ENCODE measurements at places on chromosomes 2 and 18.

- no peak for DNase-seq
Measured at GRCh38 chr2:12502759-12503158, 214.0 kb upstream of the TRIB2 start.

DNA sequence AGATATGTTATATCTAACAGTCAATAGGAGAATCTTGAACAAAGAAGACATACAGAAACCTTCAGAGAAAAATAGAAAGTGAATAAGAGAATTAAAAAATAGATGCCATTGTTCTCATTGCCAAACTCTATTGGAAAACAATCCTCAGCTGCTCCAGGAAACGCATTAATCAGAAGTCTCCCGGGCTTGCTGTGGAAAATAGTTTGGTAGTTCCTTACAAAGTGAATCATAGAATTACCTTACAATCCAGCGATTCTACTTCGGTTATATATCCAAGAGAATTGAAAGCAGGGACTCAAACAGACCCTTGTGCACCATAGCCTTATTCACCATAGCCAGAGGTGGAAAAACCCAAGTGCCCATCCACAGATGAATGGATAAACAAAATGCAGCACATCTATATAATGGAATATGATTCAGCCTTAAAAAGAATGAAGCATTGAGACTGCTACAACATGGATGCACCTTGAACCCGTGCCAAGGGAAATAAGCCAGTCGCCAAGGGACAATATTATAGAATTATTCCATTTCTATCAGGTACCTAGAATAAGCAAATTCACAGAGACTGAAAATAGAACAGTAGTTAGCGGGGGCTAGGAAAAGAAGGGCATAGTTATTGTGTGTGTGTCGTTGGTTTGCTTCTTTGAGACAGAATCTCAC, 21.9 kb upstream of the CHRNA1 start:
- DNase-seq = no peak

DNA sequence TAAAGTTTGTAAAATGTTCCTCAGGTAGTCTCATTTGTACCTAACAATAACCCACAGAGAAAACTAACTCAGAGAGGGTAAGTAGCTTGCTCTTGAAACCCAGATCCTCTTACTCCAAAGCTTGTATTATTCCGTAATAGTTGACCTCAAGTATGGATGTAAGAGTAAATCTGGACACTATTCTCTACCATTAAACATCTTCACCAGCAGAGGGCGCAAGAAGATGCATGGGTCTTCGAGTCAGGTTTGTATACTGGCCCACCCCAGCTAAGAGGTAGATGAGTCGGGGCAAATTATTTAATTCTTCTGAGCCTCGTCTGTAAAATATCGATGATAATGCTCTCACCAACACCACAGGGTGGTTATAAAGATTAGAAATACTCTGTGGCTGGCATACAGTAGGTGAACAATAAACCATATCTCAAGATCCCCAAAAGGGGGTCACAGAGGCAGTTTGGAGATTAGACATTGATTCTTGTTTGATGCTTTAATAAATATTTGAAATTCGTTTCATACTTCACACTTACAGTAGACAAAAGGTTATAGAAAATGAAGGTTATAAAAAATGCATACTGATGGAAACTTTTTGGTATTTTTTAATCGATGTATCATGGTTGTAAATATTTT, 3.5 kb upstream of the CABLES1 start:
- DNase-seq = peak; percentile 21

DNA sequence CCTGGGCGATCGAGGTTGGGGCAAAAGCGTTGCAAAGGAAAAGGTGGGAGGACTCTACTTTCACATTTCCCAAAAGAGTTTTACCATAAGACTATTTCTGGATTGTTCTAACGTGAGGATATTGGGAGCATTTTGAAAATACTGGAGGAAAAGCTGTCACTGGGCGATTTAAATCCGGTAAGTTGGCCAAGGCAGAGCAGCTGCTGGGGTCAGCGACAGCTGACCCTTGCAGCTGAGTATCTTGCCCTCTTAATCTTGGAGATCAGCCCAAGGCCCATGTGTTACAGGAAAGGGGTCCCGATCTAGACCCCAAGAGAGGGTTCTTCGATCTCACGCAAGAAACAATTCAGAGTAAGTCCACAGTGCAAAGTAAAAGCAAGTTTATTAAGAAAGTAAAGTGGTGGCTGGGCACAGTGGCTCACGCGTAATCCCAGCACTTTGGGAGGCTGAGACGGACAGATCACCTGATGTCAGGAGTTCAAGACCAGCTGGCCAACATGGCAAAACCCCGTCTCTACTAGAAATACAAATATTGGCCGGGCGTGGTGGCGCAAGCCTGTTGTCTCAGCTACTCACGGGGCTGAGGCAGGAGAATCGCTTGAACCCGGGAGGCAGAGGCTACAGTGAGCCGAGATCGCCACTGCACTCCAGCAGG, 964 bp upstream of the ST3GAL5 start:
- no peak for DNase-seq

DNA sequence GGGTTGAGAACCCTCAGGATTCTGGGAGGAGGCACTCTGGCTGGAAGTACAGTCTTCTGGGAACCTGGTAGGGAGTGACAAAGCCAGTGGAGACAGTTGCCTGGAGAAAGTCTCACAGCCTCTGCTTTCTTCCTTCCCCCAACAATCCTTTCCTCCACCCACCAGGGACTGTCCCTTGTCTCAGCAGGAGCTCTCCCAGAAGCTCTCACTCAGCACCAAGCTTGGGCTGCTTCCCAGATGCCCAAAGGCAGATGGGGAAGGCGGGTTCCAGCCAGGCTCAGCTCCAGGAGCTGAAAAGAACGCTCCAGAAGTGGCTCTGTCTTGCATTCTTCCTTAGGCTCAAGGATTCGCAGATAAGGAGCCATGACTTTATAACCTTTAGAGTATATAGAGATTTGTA, 7.6 kb upstream of the NAGK start:
- no peak for DNase-seq

GRCh38 chr2:27736031-27736889, 35.3 kb upstream of the MRPL33 start:
- DNase-seq = no peak

DNA sequence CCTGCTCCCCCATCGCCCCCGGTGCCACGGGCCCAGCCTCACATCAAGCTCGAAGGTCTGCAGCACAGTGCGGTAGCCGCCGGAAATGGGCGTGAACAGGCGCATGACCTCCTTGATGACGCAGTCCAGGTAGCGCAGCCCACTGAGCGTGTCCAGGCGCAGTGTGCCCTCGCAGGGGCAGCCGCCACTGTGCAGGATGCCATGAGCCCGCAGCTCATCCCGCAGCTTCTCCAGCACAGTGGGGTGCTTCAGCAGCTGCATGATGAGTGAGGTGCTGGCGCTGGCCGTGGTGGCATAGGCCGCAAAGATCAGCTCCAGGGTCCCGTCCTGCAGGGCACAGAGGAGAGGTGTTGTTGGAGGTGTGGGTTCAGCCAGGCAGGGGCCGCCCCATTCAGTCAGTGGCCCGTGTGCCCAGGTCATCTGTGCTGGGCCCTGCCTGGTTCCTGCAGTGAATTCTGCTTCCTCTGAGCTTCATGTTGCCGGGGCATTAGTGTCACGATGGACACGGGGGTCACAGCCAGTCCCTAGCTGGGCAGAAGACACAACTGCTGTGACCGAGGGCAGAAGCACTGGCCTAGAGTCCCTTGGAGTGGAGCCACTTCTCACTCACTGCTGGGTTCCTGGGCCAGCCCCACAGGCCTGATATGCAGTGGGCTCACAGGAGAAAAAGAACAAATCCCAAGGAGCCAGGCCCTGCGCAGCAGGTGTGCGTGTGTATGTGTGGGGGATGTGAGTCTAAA, 14.5 kb downstream of the CYP26B1 start:
- no peak for DNase-seq

DNA sequence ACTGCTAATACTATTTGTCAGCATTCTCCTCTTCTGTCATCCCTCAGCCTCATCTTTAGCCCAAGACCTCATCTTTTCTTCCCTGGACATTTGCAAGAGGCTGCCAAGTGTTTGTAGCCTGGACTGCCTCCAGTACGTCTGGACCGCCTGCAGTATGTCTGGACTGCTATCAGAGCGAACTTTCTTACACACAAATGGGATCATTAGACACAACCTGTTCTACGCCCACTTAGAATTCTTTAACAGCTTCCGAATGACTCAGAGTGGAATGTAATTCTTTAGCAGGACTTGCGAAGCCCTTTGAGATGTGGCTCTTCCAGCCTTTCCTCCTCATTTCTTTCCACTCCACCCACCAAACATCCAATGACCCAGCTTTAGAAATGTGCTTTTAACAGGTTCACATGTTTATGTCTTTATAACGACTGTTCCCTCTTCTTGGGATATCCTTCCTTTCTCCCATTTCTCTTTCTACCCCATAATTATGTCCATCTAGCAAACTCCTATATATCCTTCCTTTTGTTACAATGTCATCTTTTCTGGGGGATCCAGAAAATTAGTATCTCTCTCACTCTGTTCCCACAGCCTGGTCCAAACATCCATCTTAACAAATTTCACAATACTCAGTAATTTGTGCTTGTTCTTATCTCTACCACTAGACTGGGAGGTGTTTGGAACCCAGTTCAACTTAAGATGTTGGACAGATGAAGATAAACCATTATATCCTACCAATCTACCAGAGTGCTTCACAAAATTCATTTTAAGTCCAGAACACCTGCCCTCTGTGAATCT, 171.3 kb upstream of the PGAP1 start:
- no peak for DNase-seq

DNA sequence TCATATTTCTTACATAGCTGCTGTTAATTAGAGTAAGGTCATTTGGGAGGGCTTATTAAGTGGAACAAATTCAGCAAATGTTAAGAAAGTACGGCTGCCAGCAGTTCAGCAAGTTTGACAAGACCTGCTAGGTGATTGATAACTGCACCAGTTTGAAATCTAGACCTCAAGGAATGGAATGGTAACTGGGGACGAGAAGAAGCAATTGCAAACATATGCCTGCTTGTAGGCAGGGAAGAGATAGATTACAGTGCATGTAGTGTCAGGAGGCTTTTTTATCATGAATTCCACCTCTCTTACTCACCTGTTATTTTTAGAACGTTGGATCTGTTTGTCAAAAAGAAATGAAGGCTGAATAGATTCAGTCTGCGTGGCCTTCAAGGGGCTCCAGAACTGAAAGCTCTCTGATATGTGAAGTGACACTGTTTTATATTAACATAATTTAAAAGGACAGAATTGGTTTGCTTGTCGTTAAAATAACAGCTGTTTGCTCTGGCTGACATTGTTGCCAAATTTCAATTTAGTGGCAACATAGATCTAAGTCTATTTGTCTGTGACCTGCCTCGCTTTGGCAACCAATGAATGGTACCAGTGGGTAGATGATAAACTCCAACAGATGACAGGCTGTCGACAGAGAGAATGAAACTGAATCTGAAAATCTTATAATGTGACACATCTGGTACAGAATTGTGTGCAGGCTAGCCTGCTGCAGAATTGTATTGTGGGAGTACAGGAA, 199.3 kb downstream of the ZNF407 start:
- DNase-seq = no peak

GRCh38 chr2:210519594-210519993, 36.8 kb upstream of the CPS1 start:
- no peak for DNase-seq

GRCh38 chr2:173104156-173104555, 28.5 kb downstream of the MAP3K20 start:
- no peak for DNase-seq

DNA sequence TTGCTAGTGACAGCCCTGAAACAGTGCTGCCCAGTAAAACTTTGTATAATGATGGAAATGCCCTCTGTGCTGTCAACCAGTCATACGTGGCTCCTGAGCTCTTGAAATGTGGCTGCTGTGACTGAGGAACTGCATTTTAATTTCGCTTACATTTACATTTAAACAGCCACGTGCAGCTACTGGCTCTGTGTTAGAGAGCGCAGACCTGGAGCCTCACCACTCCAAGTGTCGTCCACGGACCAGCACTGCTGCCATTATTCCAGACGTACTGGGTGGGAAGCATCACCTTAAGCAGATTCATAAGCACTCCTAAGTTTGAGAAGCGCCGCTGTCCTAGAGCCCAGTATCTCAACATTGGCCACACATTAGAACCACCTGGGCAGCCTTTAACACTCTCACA, 77.0 kb upstream of the MGAT4A start:
- DNase-seq = no peak

- no peak for DNase-seq
Measured at GRCh38 chr2:171524018-171524401, 1.7 kb downstream of the CYBRD1 start.

DNA sequence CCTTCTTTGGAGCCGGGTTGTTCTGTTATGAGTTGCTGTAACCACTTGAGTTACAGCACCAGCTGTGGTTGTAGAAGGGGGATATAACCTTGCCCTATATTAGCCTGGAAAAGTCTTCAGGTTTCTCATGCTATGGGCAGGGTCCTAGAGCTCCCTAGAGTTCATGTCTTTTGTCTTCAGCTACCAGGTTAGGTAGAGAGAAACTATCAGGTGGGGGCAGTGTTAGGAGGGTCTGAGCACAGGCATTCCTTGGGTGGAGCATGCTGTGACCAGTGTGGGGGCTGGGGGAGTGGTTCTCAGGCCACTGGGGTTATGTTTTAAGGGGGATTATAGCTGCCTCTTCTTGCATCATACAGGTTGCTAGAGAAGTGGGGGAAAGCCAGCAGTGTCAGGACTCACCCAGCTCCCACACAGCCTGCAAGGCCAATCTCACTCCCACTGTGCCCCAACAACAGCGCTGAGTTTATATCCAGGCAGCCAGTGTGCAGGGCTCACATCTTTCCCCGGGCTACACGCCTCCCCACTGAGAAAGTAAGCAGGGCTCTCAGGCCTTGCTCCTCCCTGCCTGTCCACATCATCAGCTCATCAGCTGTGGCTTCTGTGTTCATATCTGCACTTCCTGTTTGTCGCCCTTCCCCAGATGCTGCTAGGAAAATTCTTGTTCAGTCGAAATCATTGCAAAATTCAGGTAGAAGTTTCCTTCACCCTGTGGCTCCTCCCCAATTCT, 133.8 kb upstream of the NRXN1 start:
- no peak for DNase-seq

GRCh38 chr18:63987743-63988142, 17.9 kb downstream of the SERPINB8 start:
- DNase-seq = no peak

DNA sequence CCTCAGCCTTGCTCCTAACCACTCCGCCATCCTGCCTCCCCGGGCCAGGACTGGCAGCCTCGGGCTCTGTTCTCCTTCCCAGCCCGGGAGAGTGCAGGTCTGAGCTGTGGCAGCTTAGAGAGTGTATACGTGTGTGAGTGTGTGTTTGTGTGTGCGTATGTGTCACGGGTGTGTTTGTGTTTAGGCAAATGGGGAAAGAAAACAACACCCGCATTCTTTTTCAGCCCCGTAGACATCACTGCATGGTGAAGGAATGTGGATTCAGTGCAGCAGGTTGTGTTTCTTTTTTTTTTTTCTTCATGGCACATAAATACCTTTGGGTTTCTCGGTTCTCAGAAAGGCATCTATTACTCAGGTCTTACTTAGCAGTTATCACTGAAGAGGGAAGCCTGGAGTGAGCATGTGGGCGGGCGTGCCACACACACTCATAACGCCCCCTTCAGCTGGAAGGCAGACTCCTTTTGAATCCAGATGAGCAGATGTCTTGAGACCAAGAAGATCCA, 44.2 kb downstream of the GLI2 start:
- DNase-seq = no peak

DNA sequence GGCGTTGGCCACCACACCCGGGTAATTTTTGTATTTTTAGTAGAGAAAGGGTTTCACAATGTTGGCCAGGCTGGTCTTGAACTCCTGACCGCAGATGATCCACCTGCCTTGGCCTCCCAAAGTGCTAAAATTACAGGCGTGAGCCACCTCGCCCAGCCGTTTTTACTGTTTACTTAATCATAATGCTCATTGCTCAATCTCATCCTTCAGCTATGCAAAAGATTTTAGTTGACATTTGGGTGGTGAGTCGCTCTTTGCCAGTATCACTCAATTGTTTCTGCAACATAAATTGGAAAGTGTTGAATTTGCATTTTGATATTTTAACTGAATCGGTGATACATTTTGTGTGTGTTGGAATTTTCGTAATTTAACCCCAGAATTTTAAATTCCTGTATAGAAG, 7.8 kb upstream of the ZNF532 start:
- DNase-seq = no peak
